Astrocyte of the hippocampus (primary cell): ENCODE measurements at places on chromosomes 7 and 10.

- DNase-seq = peak; percentile 67
Measured at GRCh38 chr10:93186653-93187052, 113.0 kb downstream of the CYP26A1 start.

- DNase-seq = no peak
Measured at GRCh38 chr7:147829016-147829415, 761.5 kb upstream of the C7orf33 start.

DNA sequence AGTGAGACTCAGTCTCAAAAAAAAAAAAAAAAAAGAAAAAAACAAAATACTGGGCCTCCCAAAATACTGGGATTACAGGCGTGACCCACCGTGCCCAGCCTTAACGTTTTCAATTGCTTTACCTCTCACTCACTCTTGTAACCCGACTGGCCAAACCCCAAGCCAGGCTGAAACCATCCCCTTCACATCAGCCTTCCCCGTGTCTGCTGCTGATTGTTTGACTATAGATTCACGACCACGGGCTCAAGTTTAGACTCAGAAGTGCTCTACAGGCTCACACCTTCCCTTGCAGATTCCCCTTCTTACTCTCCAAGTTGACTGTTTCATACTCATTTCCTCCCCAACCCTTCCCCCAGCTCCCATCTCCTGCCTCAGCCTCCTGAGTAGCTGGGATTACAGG is 22.3 kb downstream of the TYW1 start:
- no peak for DNase-seq

GRCh38 chr10:91759581-91759986 is 38.6 kb upstream of the TNKS2 start:
- peak; percentile 13 for DNase-seq

DNA sequence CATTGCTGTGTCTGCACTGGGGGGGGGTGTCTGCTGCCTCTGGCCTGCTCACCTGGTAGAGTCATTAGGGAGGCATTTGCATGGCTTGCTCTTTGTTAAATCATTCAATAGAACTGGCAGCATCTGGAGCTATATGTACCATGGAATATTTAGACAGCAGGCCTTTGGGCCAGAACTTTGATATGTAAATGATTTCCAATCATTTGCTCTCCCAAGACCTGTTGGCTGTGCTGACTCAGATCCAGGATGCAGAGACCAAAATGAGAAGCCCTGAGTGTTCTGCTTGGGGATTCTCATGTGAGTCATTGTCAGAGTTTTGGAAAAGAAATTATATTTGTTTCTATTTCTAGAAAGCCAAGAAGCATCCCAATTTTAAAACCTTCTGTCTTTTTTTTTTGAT is 257.6 kb upstream of the IGFBP3 start:
- peak; percentile 71 for DNase-seq

GRCh38 chr7:74519395-74519794 is 65.7 kb downstream of the GTF2IRD1 start:
- no peak for DNase-seq

DNA sequence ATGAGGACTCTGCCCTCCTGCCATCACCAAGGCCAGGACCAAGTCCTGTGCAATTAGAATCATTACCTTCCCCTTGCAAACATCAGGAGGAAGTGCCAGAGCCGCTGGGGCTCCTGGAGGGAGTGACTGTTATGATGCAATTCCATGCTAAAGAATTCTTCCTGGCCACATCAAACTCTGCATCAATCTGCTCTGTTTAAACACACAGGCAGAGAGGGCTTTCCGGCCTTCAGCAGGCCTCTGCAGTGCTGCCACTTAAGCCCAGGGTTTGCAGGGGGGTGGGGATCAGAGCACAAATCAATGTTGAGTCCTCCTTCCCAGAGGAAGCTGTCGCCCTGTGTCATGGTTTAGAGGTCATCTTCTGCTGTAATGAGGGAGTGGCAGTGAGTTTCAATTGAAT is 58.1 kb downstream of the CTBP2 start:
- peak; percentile 65 for DNase-seq

- DNase-seq = peak; percentile 74
Measured at GRCh38 chr10:132387764-132388210, 9.2 kb upstream of the PWWP2B start.

DNA sequence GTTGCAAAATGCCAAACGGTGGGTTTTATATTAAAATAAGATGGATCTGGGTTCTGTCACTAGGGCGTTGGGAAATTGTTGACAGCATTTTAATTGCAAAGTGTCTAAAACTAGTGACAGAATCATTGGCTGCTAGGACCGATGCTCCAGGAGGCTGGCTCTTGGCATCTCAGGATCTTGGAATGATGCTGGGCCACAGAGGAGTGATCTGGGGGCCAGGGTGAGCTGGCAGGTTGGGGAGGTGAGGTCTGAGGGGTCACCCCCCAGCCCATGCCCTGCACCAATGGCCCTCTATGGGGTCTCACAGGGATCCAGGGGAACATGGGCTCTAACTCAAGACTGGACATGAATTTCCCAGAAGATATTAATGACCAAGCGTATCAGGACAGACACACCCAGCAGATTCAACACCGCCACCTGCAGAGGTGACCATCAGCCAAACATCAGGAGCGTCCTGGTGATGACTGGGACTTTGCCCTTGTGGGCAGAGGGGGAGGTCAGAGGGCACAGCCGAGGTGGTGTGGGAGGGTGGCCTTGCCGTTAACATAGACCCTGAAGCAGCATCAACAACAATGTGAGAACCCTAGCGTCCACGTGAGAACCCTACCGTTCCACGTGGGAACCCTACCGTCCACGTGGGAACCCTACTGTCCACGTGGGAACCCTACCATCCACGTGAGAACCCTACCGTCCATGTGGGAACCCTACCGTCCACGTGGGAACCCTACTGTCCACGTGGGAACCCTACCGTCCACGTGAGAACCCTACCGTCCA is 89.0 kb upstream of the PPP2R2D start:
- DNase-seq = no peak

DNA sequence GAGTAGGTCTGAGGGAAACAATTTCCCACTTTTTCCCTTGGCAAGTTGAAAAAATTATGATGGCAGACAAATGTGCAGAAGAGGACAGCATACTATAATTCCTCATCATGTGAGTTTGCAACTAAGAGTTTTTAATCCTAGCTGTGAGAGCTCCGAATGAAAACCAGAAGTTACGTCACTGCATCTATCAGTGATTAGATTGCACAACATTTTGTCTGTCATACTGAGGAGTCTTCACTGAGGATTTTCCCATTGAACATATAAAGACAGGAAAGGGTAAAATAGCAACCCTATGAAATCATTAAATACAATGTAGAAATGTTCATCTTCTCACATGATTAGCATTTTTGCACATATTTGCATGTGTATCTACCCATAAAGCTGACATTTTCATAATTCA is 45.8 kb downstream of the ZNF736 start:
- DNase-seq = no peak

DNA sequence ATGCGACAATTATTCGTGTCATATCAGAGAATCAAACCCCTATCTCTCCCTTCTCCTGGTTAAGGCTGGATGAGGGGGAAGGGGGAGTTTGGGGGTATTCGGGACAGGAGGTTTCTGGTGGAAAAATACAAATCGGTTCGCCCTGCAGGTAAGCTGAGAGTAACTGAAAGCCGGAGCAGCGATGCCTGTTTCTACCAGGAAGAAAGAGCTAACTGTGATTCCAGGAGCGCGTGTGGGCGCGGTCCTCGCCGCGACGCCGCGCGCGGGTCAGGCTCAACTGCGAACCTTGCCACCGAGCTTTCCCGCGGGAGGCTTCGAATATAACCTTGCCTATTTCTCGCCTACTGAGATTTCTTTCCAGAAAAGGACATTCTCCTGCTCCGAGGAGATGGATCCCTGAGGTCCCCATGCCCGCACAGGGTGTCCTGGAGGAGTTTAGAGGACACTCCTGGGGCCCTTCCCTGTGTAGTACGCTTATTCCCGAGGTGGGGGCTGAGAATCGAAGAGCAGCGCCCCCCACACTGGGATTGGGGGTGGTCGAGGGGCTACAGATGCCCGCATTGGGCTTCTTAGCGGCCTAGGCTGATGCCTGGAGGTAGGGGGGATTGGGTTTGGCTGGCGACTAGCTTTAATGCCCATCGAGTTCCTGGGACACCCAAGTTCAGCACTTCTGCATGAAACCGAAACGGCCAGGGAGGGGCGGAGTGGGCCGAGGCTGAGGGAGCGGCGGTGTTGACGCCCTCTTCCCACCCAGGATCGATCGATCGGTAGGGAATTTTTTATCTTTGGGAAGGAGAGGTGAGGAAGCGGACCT is 13.0 kb upstream of the DLX6 start:
- DNase-seq = no peak

GRCh38 chr7:66321283-66321682 is 116.1 kb downstream of the TPST1 start:
- no peak for DNase-seq

DNA sequence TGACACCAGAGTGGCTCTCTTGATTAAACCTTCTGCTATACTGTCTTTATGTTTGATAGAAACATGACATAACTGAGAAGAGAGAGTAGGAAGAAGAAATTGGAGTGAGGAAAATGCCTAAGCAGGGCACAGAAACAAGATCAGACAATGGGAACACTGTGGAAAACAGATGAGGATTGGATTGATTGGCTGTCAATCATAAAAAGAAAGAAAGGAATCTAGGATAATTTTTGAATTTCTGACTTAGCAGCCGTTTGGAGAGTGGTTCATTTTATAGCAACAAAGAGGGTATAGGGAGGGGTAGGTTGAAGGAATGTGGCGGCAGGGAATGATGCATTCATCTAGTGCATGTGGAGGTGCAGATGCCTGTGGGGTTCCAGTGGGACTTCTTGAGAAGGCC is 7.8 kb downstream of the TEX47 start:
- no peak for DNase-seq

DNA sequence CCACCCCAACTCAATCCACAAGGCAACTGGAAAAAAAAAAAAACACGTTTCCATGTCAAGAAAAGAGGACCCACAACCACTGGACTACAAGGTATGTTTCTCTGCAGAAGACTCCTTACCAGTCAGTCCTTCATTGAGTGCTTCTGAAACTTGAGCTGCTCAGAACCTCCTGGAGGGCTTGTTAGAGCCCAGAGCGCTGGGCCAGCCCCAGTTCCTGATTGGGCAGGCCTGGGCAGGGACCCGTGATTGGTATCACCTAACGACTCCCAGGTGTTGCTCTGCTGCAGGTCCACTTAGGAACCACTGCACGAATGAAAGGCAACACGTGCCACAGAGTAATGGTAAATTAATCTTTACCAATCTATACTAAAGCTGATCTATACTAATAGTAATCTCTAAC is 473 bp upstream of the CCDC201 start:
- DNase-seq = no peak

- DNase-seq = peak; percentile 81
Measured at GRCh38 chr7:99379043-99379577, 4.6 kb downstream of the ARPC1B start.

DNA sequence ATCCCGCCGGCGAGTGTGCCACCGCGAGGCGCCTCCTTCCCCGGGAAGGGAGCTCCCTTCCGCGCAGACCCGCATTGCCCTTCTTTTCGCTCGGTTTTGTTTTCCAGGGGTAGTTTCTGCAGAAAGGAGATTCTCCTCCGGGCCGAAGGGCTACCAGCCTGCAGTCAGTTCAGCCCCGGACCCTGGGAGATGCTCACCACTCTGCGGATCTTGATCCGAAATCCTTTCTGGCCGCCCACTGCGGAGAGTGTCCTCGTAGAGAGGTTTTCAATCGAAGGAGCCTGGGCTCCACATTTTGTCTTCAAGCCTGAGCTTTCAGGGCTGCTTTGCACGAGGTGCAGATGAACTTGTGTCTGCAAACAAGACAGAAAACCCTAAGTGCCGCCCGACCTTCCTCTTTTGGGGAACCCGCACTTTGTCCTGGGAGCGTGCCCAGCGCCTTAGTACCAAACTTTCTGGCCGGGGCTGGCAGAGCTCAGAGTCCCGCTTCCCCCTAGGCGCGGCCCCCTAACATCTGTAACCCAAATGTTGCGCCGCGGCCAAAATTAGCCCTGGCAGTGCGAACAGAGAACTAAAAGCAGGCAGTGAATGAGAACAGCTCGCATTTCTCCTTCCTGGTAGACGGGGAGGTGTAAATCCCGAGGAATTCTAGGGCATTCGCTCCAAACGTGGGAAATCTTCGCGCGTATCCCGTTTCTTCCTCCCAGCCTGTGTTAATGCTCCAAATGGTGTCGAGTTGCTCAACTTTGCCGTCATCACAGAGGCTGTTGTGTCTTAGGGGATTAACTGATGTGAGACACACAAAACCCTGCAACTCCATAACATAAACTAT is 6.7 kb upstream of the EN2 start:
- DNase-seq = no peak

GRCh38 chr7:91228927-91229558 is 35.2 kb upstream of the FZD1 start:
- peak; percentile 7 for DNase-seq

DNA sequence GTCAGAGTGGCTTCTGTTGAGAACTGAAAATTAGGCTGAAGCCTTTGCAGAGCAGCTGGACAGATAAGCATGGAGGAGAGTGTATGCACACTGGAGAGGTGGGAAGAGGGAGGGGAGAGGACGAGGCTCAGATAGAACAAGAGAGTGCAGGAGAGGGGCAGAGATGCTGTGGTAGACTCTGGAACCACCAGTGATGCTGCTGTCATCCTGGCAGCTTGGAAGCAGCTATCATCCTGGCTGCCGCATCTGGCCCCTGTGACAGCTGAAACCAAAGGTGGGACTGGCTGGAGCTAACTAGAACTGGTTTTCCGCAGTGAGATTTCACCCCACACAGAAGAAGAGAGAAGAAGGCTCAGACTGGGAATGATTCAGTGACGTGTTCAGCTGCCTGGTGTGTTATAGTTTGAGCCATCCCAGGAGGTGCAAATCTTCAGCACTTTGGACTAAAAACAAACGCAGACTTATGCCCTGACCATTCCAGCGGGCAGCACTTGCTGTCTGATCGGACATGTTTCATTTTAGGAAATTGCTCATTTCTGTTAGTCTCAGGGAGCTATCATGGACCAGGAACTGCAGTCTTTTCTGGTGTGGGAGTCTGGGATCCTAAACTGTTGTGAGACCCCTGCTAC is 38.4 kb downstream of the EEPD1 start:
- no peak for DNase-seq

GRCh38 chr7:85736085-85736484 is 549.2 kb upstream of the SEMA3D start:
- DNase-seq = no peak

DNA sequence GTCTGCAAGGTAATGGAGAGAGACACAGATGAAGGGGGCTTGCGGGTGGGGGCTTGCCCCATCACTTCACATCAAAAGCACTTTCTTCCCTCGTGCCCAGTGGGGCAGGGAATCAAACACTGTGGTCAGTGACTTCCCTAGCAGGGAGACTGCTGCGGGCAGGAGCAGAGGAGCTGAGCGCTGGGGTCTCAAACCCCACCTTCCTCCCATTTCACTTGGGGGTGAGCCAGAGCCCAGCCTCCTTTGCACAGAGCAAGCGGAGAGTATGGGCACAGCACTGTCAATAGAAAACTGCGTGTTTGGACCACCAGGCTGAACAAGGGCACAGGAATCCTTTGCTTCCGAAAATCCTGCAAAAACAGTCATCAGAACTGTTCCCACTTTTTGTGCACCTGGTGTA is 355.8 kb upstream of the MKI67 start:
- DNase-seq = no peak

GRCh38 chr7:94311515-94311914 is 83.2 kb upstream of the COL1A2 start:
- DNase-seq = no peak
